ENCODE measurements at places on chromosomes 2 and 18. TPM values are rescaled to one million over a fixed set of nuclear protein-coding genes. Genes with fewer than 3 reads are reported as not detected.

IL36A gene
- total RNA-seq = not detected

SALL3 gene
- total RNA-seq = not detected

SIX3 gene
- total RNA-seq = not detected

NUP35 gene
- 13.7 TPM for total RNA-seq

PXDN gene
- total RNA-seq = 23.8 TPM

MGAT4A gene
- 128 TPM for total RNA-seq

RASGRP3 gene
- 66.8 TPM for total RNA-seq

Data from Peyer's patch (tissue), 4 donors.